ENCODE measurements at places on chromosomes 2 and 18.

- DNase-seq, result no peak
Observed at GRCh38 chr18:34864836-34865497, 154.9 kb downstream of the DTNA start.

- DNase-seq, result no peak
Observed at GRCh38 chr18:32270341-32270740, 80.5 kb downstream of the MEP1B start.

GRCh38 chr2:102101097-102101848 lies 41.3 kb upstream of the IL1R1 start:
- DNase-seq, result no peak

DNA sequence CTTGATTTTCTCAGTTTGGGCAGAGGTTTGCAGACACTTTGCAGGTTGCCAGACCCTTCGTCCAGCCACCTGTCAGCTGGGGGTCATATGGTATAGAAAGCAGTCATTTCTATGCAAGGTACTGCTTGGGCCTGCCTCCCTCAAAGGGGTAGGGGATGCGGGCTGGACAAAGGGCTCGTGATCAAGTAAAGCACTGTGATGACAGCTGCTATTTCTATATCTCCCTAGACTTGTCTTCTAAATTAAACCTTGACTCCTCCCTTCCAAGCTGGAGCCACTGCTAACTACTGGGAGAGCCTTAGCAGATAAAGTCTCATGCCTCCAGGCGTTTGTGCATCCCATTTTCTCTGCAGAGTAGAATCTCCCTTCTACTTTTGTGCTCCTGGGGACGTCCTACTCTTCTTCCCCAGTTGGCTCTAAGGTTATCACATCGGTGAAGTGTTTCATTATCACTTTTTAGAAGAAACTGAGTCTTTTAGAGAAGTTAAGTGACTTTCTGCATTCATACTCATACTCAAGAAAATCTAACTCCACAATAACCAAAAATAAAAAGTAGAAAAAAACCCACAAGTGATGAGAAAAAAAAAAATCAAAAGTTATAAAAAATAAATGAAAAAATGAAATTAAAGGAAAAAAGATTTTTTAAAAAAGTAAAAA lies 710 bp upstream of the XRCC5 start:
- no peak for DNase-seq

DNA sequence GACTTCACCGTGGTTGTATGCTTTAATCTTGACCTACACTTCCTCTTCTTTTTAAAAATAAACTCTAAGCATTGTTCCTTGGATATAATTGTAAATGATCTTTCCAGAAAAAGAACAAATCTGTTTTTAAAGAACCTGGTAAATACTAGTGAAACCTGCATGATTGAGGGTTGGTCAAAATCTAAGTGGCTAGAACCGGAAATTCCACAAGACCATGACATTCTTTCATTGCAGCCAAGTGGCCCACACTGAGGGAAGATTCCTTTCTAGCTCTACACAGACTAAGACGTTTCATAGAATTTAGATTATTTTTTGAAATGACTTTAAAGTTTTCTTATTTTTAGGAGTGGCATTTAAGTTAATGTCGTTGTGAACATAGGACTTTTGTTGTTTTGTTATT lies 356.7 kb downstream of the NYAP2 start:
- DNase-seq, result no peak

GRCh38 chr2:23505218-23505983 lies 120.4 kb downstream of the KLHL29 start:
- no peak for DNase-seq

- DNase-seq, result no peak
Observed at GRCh38 chr18:34773378-34773777, 63.3 kb downstream of the DTNA start.

- DNase-seq, result no peak
Observed at GRCh38 chr2:21416226-21416625, 292.5 kb downstream of the TDRD15 start.

DNA sequence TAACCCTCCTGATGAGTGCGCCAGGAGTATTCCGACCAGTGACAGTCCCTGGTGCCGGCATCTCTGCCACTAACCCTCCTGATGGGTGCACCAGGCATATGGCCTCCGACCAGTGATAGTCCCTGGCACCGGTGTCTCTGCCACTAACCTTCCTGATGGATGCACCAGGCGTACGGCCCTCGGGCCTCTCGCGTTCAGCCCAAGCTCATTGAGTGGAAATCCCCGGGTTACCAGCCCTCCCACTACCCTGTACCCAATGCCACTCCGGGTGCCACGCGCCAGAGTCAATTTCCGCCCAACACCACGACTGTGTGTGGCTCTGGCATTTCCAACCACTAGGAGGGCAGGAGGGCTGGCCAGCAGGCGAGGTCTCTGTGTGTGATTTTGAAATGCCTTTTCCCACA lies 11.7 kb upstream of the GPC1 start:
- DNase-seq, result no peak

DNA sequence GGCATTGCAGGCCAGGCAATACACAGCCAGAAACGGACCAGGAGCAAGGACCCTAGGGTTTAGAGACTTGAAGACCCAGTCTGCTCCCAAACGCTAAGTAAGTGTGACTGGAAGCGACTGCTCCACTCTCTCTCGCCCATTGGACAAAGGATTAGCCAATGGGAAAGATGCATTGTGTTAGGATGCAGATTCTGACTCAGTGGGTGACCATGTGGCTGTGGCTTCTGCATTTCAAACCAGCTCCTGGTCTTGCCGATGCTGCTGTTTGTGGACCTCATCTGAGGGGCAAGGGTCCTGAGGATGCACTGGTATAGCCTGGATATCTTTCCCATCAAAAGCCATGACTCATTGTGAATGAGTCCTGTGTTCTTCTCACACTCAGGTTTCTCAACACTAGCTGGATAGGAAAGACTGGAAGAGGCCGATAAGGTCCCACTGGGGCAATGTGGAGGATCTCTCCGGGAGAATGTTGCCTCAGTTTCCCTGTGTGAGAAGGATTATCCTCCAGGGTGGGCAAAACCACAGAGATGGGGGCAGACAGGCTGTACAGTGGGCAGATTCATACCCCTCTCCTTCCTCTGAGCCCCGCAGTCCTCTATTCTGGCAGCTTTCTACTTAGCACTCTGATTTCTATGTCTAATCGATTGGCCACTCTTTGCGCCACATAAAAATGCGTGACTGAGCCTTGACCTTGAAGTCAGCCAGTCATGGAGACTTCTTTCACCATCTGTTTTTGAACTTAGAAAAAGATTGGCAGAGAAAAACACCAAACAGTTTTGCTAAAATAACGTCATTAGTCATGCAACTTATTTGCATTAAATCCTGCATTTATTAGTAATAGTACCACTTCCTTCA lies 257.1 kb downstream of the PRKCE start:
- no peak for DNase-seq

- DNase-seq, result no peak
Observed at GRCh38 chr18:37836071-37836970, 270.7 kb upstream of the CELF4 start.

GRCh38 chr2:175937216-175937615 lies 64.9 kb downstream of the LNPK start:
- DNase-seq, result no peak

DNA sequence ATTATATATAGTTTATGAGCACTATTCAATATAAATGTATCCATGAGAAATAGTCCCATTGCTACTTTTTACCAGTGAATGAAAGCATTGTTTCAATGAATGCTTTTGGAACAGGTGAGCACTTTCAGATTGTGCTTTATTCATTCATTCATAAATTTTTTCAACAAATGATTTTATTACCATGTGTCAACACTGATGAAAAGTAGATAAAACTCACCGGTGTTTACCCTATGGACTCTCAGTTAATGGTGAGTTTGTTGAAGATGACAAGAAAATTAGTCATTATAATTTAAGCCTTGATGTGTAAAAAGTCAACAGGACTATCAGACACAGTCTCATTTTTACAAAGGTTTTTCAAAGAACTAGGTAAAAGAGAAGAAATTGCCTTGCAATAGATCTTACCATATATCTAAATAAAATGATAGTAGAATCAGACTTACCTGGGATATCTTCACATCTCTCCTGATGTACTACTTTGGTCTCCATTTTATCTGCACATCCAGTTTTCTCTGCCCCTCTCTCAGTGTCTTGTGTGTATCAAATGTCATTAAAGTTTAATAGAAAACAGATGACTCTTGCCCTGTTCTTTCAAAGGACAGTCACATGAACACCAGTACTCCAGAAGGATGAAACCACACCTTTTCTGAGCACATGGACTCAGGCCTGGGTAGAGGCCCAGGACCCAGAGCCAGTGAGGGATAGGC lies 325.3 kb upstream of the RND3 start:
- DNase-seq, result no peak

DNA sequence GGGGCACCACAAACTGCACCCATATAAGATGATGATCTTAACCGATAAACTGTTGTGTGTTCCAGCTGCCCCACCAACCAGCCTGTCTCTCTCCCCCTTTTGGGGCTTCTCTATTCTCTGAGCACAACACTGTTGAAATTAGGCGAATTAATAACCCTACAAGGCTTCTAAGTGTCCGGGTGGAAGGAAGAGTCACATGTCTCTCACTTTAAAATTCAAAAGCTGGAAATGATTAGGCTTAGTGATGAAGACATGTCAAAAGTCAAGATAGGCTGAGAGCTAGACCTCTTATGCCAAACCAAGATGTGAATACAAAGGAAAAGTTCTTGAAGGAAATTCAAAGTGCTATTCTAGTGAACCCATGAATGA lies 782.1 kb downstream of the MBD2 start:
- DNase-seq, result no peak

GRCh38 chr2:96506016-96506906 lies 1.1 kb upstream of the NEURL3 start:
- no peak for DNase-seq

GRCh38 chr2:180349809-180350208 lies 342.7 kb upstream of the CWC22 start:
- DNase-seq, result no peak

- DNase-seq, result no peak
Observed at GRCh38 chr2:221527776-221528309, 44.3 kb downstream of the EPHA4 start.

GRCh38 chr2:200032895-200033294 lies 77.5 kb downstream of the MAIP1 start:
- no peak for DNase-seq

- no peak for DNase-seq
Observed at GRCh38 chr2:163767097-163767496, 31.3 kb upstream of the FIGN start.

- no peak for DNase-seq
Observed at GRCh38 chr2:201484805-201485204, 33.3 kb downstream of the STRADB start.

DNA sequence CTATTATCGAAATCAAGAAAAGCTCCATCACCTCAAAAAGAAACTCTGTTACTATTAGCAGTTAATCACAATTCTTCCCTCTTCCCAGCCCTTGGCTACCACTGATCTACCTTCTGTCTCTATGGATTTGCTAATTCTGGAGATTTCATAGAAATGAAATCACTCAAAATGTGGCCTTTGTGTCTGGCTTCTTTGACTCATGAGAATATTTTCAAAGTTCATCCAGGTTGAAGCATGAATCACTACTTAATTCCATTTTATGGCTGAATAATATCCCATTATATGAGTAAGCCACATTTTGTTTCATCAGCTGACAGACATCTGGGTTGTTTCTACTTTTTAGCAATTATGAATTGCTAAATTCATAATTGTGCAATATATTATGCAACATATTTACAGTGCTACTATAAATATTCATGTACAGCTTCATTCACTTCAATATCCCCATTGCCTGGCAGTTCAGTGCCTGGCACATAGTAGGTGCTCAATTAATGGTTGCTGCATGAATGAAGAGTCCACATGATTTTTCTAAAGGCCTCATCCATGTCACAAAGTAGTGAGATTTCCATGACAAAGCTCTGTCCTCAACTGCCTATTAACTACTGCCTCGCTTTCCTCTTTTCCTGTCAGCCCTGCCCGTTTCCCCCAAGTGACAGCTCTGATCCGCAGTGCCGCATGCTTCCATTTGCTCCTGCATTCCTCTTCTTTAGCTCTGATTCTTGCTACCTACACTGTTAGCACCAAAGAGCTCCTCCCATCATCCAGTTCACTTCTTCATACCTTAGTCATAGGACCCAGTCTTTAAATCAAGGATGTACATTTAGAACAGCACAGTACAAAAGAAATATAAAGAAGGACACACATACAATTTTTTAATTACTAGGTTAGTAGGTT lies 32.8 kb downstream of the CCDC93 start:
- no peak for DNase-seq

DNA sequence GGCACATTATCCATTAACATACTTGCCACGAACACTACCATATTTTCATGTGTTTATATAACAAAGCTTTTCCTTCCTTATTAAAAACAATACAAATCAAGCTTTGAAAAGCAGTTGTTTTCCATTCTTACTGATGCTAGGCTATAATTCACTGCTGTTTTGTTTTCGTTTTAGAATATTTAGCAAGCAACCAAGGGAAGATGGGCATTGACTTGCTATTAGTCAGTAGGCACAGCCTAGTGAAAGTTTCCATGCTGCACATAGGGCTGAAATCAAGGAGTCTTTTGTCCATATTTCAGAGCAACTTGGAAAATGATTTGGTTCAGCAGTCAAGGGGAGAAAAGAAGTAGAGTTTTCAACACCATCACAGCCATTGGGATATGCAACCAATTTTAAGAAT lies 31.3 kb downstream of the BCL2 start:
- no peak for DNase-seq

DNA sequence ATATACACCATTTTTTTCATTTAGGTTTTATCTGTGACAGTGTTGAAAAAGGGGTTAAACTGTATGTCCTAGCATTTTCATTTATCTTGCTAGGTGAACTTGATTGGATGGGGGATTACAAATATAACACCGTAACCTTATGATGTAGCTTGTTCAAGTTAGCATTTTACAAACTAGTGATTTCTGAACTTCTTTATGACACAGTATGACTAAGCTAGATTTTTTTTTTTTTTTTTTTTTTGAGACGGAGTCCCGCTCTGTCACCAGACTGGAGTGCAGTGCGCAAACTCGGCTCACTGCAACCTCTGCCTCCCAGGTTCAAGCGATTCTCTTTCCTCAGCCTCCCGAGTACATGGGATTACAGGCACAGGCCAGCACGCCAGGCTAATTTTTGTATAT lies 47.1 kb downstream of the KCMF1 start:
- DNase-seq, result no peak

DNA sequence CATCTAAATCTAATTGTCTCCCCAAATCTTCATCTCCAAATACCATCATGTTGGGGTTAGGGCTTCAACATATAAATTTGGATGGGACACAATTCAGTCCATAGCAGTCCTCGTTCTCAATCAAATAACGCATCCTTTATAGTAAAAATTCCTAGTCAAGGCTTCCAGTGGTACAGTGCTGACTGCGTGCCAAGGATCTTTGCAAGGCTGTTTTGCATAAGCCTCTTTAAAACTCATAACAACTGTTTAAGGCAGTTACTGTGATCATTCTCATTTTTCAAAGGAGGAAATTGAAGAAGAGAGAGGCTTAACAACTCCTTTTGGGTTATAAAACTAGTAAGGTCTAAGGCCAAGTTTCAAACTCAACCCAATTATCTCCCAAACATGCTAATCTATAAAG lies 666.9 kb downstream of the NYAP2 start:
- DNase-seq, result no peak

Measured in activated CD4-positive, alpha-beta T cell treated with anti-CD3 and anti-CD28 coated beads for 48 hours (primary cell).